MG63 (cell line): ENCODE measurements at places on chromosomes 4 and X. TPM values are rescaled to one million over a fixed set of nuclear protein-coding genes. Genes with fewer than 3 reads are reported as not detected.

ZCCHC18 gene
- total RNA-seq = not detected in 2 replicates

NLGN4X gene
- not detected in 2 replicates for total RNA-seq

RAI2 gene
- not detected in 2 replicates for total RNA-seq

SPCS3 gene
- total RNA-seq = 49.2 and 94.5 TPM in 2 replicates

MFAP3L gene
- total RNA-seq = 0.13 TPM in 1 of 2 replicates, not detected in the other

DNAAF6 gene
- total RNA-seq = not detected in 2 replicates

FIP1L1 gene
- 244 and 278 TPM in 2 replicates for total RNA-seq

ADAMTS3 gene
- total RNA-seq = 3.2 and 7.1 TPM in 2 replicates

DNA sequence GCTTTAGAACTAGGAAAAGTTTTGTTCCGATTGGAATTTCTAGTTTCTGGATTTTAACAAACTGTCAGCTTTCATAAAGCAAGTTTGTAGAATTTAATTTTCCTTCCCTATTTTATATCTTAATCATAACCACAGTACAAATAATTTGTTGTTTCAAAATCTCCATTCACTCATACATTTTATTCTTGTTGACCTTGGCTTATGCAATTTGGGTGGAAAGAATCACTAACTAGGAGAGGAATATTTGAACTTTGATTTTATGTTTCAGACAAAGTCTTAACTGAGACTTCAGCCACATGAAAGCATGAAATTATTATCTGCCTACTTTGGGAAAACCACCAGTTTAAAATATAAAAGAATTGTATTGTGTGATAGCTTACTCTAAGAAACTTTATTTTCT is 427.9 kb downstream of the SPRY1 start:
- DNase-seq = no peak

GRCh38 chr4:80454040-80454439 is 118.5 kb downstream of the CFAP299 start:
- DNase-seq = no peak

- DNase-seq = no peak
Measured at GRCh38 chr4:66943112-66943511, 602.2 kb downstream of the CENPC start.

DNA sequence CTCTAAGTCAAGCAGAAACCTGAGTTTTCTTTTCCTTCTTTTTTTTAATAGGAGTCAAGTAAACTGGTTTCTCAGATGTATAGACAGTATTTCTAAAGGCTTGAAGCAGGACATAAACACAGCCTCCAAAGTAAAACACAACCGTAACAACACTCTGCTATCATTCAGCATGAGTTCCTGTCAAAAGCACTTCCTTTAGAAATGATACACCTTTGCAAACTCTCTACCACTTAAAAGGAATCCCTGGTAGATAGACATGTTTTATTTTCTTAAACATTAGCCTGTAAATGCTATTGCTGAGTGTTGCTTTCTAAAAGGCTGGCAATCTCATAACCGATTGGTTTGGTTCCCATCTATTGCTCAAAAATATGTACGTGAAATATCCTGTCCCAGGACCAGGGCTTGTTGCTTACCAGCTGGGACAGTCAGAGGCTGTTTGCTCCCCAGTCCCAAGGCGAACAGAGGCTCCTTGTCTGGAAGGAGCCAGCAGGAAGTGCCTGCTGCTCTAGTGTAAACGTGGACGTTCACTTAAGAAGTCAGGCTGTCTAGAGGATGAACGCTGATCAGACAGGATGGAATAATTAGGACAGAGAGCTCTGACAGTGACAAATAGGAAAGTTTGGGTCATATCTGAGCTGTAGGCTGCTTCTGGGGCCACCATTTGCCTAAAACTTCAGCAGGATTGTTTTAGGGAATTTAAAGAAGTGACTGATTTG is 173.9 kb upstream of the KLF3 start:
- peak; percentile 23 for DNase-seq

- DNase-seq = no peak
Measured at GRCh38 chr4:26736621-26737020, 124.0 kb upstream of the STIM2 start.

DNA sequence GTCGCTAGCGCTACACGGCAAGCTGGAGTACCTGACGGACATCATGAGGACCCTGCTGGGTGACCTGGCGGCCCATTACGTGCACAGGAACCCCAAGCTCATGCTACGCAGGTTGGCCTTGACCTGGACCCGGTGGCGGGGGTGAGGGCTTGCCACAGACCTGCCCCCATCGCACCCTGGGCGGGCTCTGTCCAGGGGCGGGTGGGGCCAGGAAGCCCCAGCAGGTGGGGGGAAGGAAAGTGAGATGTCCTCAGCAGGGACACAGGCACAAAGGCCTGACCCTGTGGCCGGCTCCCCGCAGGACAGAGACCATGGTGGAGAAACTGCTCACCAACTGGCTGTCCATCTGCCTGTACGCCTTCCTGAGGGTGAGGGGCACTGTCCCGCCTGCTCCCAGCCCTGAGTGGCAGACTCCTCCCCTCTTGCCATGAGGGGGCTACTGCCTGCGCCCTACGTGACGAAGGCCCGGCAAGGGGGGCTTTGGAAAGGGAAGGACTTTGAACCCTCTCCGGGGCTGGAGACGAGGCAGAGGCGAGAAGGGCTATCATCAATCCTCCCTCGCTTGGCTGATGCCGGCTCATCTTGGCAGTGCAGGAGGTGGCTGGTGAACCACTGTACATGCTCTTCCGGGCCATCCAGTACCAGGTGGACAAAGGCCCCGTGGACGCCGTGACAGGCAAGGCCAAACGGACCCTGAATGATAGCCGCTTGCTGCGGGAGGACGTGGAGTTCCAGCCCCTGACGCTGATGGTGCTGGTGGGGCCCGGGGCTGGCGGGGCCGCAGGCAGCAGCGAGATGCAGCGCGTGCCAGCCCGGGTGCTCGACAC is 5.3 kb upstream of the SRPK3 start:
- DNase-seq = no peak

DNA sequence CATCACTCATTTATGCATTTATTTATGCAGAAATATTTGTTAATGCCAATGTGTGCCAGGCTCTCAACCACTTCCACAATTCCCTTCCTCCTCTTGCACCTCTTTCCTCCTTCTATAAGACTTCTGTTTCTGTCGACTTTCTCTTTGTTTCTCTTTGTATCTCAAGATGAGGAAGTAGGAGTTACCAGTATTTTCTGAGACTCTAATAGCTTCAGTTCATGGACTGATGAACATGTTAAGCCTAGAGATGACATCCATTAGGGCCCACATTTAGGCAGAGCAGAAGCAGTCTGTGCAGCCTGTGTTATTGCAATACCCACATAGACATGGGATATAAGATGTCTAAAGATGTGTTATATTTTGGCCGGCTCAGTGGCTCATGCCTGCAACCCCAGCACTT is 241.8 kb upstream of the SMIM31 start:
- DNase-seq = no peak

GRCh38 chr4:25847329-25847728 is 15.5 kb downstream of the SEL1L3 start:
- no peak for DNase-seq

DNA sequence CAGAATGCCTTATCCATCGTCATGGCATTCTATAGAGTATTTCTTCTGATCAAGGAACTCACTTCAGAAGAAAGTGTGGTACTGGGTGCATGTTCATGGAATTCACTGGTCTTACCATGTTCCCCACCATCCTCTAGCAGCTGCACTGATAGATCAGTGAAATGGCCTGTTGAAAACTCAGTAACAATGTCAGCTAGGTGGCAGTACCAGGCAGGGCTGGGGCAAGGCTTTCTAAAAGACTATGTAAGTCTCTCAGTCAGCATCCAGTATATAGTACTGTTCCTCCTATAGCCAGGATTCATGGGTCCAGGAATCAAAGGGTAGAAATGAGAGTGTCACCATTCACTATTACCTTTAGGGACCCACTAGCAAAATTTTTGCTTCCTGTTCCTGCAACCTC is 15.8 kb upstream of the LDB2 start:
- DNase-seq = peak; percentile 19

DNA sequence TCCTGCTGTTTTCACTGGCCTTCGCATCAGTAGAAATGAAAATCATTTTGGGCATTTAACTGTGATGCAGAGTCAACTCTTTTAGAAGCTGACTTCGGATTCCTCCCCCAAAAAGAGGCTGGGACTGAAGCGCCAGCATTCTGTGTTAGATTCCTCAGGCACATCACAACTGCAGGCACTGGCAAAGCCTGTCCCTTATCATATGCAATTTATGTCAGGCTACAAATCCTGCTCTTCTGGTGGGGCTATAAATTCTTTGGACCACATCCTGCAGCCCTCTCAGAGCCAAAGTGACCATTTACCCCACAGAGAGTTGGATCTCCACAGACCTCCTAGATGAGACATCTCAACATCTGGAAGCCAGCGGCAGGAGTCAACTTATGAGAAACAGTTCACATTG is 138.4 kb downstream of the CBR4 start:
- no peak for DNase-seq

DNA sequence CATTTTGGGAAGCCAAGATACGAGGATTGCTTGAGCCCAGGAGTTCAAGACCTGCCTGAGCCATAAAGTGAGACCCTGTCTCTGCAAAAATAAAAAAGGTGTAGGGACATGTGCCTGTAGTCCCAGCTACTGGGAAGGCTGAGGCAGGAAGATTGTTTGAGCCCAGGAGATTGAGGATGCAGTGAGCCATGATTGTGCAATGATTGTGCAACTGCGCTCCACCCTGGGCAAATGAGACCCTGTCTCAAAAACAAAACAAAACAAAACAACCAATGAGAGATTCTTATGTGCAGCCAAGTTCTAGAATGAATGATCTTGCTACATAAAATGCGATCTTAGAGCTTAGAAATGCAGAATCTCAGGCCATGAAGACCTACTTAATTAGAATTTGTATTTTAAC is 22.5 kb downstream of the SLC9B2 start:
- DNase-seq = no peak

DNA sequence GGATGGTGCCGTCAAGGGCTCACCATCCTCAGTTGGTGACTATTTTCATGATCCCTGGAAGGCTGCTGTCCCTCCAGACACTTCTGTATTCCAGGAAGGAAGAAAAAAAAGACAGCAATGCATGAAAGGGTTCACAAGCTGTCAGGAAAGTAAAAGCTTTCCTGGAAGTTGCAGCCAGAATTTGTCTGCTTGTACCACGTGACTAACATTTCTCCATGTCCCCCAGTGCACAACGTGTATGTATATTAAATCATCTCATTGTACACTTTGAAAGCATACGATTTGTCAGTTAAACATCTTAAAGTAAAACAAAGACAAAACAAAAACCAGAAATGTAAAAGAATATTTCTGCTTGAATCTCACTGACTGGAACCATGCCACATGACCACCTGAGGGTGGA is 127.4 kb upstream of the CLNK start:
- DNase-seq = no peak

GRCh38 chr4:118920247-118920646 is 31.6 kb downstream of the SYNPO2 start:
- peak; percentile 54 for DNase-seq

DNA sequence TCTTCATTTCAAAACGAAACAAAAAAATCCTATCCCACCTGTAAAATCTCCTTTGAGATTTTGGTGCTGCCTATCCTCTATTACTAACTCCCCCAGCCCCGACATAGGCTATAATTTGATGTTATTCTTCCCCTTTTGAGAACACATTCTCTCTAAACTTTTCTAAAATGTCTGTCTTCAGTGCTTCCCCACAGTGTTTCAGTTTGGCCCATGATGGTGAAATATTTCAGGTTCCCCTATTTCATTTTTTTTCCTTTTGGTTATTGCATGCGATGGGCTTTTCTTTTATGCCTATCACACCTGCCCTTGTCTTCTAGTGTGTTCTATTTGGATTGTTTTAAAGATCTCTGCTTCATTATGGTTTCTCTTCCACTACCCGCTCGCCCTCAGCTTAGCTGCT is 14.7 kb downstream of the BCORL1 start:
- no peak for DNase-seq

DNA sequence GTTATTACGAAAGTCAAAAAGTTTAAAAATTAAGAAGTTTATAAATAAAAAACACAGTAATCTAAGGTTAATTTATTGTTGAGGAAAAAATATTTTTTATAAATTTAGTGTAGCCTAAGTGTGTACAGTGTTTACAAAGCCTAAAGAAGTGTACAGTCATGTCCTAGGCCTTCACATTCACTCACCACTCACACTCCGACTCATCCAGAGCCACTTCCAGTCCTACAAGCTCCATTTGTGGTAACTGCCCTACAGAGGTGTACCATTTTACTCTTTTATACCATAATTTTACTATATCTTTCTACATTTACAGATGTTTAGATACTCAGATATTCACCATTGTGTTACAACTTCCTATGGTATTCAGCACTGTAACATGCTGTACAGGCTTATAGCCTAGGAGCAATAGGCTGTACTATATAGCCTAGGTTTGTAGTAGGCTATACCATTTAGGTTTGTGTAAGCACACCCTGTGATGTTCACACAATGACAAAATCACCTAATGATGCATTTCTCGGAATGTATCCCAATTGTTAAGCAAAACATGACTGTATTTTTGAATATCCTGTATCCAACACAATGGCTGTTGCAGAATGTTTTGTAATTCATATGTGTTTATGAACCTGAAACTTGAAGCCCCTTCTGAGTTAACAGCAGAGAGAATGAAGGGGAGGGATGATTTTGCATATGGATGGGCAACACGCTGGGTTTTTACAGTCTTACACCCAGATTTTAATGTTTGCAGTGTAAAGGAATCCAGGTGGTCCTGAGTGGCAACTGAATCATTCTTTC is 3.1 kb downstream of the PPBP start:
- no peak for DNase-seq

DNA sequence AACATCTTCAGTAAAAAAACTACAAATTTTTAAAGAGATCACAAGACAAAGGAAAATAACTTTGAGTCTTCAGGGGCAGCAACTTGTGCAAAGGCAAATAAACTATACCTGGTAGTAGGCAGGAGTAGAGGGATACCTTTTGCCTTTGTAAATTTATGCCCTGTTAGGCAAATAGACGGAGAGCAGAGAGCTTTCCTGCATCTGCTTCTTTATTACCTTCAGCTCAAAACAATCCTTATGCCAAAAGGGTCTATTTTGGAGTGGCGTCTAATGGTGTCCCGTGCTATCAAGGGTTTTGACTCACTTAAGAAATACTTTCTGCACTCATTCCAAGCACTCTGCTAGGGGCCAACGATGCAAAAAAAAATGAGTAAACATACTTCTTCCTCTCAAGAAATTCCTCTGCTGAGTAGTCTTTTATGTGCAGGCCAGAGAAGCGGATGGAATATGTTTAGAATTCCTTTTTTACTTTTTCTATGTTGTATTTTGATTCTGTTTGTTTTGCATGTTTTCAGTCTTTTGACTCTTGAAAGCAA is 131.9 kb downstream of the ANXA5 start:
- no peak for DNase-seq

GRCh38 chr4:188127214-188127874 is 11.9 kb upstream of the TRIML1 start:
- peak; percentile 61 for DNase-seq

DNA sequence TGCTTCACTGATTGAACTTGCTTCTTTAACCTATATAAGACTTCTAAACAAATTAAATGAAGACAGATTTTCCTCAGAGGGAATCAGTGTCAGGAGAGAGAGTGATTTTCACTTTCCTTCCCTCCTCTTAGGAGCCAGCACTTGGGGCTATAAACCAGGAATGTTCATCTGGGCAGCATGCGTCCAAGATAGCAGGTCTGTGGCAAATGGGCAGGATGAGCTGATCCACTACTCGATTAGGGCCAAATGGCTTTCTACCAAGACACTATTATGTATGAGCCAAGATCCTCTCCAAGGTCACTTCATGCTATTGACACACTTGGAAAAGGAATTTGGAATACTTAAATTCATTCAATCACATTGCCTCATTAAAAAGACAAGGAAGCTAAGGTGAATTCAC is 203.9 kb upstream of the GRID2 start:
- DNase-seq = peak; percentile 11

- DNase-seq = no peak
Measured at GRCh38 chr4:67894659-67895058, 10.9 kb upstream of the TMPRSS11D start.

- DNase-seq = no peak
Measured at GRCh38 chrX:120456973-120457372, 12.1 kb downstream of the LAMP2 start.
